Activated CD4-positive, alpha-beta T cell treated with anti-CD3 and anti-CD28 coated beads, Interleukin-2, Interleukin-6, amounts not matched to agents 100 ng/mL and 50 ng/mL, durations not matched to agents 16 hours and 8 hours (primary cell): ENCODE measurements at places on chromosomes 3 and 15.
A peak's percentile ranks its signal among the peaks of the same experiment; 100 is the strongest.

- DNase-seq, result peak; percentile 9
Observed at GRCh38 chr3:152121270-152121636, 147.5 kb upstream of the MBNL1 start.

DNA sequence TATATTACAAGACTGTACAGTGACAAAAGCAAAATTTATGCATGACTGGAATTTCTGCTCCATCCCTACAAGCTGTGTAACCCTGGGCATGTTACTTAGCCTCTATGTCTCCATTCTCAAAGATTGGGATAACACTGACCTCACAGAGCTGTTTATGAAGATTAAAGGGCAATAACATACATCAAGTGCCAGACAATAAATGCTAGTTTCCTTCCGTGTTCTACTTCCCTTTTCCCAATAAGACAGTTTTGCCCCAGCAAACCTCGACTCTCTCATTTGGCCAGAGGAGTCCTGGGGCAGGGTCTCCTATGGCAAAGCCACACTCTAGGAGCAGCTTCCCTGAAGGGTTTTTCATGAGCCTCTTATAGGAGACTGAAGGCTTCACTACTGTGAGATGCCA lies 7.5 kb downstream of the HEXA start:
- DNase-seq, result no peak

GRCh38 chr3:134911586-134912548 lies 116.8 kb downstream of the EPHB1 start:
- no peak for DNase-seq

DNA sequence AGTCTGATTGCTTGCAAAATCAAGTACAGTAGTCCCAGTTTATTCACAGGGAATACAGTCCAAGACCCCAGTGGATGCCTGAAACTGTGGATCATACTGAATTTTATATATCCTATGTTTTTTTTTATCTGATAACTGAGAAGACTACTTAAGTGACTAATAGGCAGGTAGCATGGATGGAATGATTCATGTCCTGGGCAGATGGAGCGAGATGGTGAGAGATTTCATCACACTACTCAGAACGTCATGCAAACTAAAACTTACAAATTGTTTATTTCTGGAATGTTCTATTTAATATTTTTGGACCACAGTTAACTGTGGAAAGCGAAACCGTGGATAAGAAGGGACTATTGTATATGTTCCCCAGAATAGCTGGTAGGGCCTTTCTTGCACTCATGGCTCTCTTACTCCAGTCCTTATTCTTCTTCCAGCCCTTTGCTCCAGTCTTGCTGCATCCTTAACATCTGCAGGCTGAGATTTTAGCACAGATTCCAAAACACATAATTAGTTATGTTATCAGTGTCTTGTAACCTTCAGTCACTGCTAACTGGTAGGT lies 290.0 kb downstream of the ADAMTSL3 start:
- no peak for DNase-seq

GRCh38 chr15:67927501-67928168 lies 87.8 kb upstream of the RNU6-1 start:
- no peak for DNase-seq

DNA sequence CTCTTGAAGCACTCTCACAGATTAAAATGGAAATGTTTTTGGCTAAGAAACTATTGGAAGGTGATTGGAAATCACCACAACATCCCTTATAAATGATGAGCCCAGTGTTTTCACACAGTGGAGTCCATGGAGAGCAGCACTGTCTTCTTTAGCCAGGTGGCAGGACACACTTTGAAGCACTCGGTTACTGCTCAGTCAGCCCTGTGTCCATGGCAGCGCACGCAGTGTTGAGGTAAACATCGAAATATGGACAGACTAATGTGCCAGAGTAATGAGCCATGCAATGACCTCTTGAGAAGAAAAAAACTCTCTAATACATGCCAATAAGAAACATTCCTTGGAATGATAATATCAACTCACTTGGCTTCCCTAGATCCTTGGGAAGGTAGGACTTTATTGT lies 66.6 kb downstream of the TGFBR2 start:
- no peak for DNase-seq

- DNase-seq, result no peak
Observed at GRCh38 chr3:31926543-31926942, 54.5 kb downstream of the OSBPL10 start.

DNA sequence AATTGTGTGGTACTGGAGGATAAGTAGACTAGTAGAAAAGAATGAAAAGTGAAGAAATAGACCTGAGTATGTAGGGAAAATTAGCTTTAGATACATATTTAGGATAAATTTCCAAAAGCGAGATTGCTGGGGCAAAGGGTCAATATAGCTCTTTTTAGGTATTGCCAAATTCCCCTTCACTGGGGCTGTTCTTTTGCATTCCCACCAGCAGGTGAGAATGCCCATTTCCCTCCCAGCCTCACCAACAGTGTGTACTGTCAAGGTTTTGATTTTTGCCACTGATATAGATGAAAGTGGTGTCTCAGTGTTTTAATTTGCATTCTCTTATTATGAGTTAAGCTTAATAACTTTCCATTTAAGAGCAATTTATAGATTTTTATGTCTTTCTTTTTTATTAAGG lies 35.7 kb upstream of the BHLHE40 start:
- DNase-seq, result no peak

DNA sequence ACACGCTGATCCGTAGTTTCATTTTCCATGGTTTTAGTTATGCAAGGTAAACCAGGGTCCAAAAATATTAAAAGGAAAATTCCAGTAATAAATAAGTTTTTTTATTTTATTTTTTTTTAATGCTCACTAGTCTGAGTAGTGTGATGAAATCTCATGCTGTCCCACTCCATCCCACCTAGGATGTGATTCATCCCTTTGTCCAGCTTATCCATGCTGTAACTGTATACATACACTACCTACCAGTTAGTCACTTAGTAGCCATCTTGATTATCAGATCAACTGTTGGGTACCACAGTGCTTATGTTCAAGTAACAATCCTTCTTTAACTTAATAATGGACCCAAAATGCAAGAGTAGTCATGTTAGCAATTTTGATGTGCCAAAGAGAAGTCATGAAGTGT lies 75.2 kb downstream of the ESYT3 start:
- DNase-seq, result no peak

DNA sequence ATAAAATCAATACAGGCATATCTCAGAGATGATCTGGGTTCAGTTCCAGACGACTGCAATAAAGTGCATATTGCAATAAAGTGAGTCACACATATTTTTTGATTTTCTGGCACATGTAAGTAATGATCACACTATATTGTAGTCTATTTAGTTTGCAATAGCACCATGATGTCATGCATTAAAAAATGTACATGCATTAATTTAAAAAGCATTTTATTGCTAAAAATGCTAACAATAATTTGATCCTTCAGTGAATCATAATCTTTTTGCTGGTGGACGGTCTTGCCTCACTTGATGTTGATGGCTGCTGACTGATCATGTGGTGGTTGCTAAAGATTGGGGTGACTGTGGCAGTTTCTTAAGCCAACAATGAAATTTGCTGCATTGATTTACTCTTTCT lies 511.1 kb downstream of the OTOL1 start:
- no peak for DNase-seq

DNA sequence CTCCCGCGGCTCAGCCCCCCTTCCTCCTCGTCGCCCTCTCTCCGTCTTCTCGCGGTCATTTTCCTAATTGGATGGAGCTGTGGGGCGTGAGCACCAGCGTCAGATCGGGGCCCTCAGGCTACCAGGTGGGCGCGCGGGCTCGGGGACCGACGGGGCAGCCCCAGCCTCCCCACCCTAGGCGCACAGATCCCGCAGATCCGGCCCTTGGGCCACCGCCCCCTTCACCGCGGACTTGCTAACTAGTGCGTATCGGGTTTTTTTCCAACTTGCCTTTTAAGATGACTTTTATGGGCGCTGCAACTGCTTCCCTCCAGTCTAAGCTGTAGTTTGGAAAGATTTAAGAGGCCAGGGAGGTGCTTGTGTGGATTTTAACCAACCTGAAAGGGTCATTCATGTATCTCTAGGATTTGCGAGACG lies 1.3 kb downstream of the ZNF710 start:
- DNase-seq, result peak; percentile 40

DNA sequence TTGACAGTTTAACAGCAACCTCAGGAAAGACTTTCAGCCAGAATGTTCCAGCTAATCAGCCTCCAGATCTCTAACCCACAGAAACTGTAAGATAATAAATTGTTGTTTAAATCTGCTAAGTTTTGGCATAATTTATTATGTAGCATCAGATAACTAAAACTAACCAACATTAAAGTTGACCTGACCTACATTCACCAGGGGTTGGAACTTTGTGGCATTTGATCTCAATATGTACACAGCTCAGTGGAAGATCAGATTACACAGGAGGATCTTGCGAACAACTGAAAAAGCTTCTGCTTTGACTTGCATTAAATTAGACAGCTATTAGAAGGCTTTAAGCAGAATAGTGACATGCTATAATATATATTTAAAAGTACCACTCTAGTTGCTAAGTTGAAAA lies 91.4 kb upstream of the POU1F1 start:
- DNase-seq, result no peak

GRCh38 chr3:10950476-10951294 lies 41.9 kb upstream of the SLC6A1 start:
- peak; percentile 18 for DNase-seq

- peak; percentile 7 for DNase-seq
Observed at GRCh38 chr3:68007621-68008226, 353.3 kb upstream of the SUCLG2 start.

DNA sequence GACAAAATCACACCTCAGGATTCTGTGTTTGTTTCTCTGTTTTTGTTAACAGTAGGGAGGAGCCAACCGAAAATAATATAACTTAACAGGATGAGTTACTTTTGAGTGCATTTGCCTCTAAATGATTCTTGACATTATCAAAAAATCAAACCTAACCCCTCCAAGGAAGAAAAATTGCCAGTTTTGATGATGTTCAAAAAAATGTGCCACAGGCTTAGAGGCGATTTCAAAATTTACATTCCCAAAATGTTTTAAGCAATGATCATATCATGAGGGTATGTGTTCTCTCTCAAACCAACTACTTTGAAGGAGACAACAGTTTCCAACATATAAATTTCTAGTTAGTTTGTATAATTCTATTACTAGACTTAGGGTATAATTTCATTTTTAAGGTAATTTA lies 6.7 kb downstream of the VGLL3 start:
- DNase-seq, result no peak

- no peak for DNase-seq
Observed at GRCh38 chr15:70533931-70534742, 229.2 kb downstream of the UACA start.

DNA sequence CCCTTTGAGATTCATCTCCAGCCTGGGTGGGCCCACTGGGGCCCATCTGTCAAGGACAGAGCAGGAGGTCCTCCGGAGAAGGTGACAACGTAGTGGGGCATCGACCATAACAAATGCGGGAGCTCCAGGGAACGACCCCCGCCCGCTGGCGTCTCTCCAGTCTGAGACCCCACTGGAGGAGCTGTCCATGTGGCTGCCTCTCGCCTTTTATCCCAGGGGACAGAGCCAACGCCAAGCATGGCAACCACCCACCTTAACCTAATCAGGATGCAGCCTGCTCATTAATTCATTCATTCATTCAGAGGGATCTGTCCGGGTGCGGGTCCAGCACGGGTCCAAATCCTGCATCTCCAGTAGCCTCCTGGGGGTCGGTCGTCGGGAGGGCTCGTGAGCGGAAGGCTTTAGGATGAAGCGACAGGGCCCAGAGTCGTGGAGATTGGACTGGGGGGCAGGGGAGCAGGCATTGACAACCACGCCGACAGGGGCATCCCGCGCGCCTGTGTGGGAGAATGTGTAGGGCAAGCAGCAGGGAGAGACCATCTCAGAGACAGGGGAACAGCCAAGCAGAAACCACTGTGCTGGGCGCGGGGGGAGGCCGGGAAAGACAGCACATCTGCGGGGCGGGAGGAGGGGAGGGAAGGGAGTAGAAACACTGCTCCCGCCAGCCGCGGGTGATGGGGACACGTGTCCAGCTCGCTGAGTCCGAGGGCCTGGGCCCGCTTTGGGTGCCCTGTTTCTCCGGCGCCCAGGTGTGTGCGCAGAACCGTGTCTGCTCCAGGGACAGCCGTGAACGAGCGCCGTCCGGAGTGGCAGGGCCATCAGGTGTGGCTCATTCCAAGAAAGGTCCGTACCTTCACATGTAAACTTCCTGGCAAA lies 1.9 kb downstream of the PIGZ start:
- no peak for DNase-seq
